Stimulated activated naive CD4-positive, alpha-beta T cell (primary cell): ENCODE measurements at places on chromosomes 4 and X.

- DNase-seq: no peak
Measured at GRCh38 chr4:24644983-24645764, 60.8 kb upstream of the DHX15 start.

GRCh38 chr4:61401771-61402170, 201.6 kb downstream of the ADGRL3 start:
- DNase-seq: no peak

GRCh38 chr4:185672618-185673017, 137.3 kb upstream of the PDLIM3 start:
- DNase-seq: no peak

- no peak for DNase-seq
Measured at GRCh38 chr4:132395561-132395960, 753.5 kb upstream of the PCDH10 start.

DNA sequence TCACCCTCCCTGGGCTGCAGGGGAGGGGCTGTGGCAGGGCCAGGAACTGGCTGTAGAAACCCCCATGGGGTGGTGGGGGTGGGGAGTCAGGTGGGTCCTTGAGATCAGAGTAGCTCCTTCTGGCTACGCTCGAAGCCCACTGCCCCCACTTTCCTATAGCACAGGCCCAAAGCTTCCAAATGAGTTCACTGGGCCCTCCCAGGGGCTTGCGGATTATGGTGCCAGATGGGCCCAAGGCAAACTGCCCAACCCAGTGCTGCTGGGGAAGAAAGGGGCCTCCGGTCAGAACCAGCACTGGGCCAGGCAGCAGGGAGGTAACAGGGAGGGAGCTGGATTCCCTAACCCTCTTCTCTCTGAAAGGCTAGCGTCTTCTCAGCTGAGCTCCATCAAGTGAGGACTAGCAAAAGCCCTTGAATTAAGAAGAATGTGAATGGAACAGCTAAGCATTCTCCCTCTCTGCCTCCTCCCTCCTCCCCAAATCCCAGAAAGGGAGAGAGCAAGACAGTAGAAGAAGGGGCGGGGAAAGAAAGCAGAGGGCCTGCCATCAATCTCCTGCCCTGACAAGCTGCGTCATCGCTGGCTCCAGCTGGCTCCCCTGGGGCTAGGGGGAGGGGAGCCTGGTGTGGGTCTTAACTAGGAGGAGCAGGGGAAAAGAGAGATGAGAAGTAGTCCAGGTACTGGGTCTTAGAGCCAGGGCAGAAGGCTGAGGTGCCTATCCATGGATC, 34.7 kb downstream of the FRMPD3 start:
- no peak for DNase-seq

DNA sequence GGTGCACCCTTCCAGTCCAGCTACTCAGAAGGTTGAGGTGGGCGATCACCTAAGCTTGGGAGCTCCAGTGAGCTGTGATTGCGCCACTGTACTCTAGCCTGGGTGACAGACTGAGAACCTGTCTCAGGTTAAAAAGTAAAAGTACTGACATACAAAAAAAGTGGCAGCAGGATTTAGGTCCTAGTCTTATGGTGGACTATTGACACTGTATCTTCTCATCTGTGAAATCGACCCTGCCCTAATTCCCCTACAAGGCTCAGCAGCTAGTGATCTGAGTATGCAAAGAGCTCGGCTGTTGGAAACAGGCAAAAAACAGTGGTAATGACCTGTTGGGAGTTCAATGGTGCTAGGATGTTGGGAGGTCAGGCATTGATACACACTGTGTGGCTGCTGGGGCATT, 57.0 kb downstream of the LEF1 start:
- no peak for DNase-seq

DNA sequence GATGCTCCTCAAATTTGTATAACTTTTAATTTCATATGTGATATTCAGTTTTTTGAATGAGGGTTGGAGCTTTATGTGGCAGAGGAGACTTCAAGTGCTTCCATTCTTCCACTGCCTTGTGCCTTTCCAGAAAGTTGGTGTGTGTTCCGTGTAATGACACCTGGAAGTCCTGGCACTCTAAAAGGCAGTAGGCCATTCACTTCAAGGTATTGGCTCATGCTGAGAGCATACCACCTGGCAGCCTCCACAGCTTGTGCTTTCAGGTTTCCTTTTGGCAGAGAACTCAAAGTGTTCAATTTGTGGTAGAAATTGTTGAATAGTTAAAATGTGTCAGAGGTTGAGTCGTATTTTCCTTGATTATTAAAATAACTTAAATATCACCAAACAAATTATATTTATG, 49.6 kb downstream of the GRIA2 start:
- DNase-seq: no peak

GRCh38 chrX:13200398-13200797, 119.5 kb downstream of the ATXN3L start:
- no peak for DNase-seq

- no peak for DNase-seq
Measured at GRCh38 chr4:120664851-120665250, 257.7 kb downstream of the PRDM5 start.

DNA sequence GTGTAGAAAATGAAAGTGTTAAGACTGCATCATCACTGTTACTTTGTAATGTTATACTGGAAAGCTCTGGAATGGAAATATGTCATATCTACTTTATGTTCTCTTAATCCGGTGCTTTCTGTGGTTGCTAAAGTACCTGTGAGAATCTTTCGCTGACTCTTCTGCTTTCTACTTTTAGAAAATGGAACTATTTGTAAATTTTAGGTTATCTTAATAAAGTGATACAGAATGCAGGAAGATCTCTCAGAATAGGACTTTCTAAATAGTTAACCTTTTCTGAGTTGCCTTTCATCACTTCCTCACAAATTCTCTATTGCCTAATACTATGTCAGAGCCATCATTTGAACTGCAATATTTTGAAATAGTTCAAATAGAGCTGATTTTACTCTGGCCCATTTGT, 69.3 kb downstream of the BMP2K start:
- DNase-seq: no peak

- DNase-seq: no peak
Measured at GRCh38 chrX:48578661-48579128, 4.4 kb downstream of the RBM3 start.

DNA sequence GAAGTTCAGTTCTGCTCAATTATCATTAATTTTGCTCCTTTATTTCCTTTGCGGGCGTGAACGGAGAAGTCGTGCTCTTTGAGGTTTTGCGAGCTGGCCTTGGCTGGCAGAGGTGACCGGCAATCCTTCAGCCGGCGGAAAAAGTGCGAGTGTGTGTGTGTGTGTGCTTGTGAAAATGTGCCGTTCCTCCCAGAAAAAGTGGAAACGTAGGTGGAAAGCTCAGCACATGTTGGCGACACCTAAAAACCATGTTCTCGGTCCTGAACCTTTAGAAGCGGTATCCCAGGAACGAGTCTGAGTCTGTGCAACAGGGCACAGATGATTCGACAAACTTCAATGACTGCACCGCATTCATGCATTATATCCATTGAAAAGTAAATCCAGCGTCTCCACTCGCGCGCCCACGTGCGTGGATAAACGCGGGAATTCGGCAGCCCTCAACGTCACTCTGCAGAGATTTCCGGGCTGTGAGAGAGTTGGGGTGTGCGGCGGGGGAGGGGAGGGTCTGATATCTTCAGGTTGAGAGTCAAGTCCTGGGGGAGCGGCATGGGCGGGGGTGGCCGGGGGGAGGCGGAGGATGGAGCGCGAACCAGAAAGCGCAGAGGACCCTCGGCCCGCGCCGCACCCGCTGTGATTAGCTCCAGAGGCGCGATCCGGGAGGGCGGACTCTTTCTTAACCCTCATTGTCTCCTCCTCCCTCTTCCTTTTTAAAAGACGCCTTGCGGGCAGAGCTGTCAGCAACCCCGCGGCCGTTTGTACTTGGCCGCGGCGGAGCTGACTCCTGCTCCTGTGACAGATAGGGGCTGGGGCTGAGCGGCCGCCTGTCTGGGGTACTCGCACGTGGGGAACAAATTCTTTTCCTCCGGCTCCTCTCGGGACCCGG, at the start of gene SHISA3:
Gene SHISA3, plus strand, starts transcription at position 737 of the 883 bp plus-strand sequence. CDS start 569 bp downstream, outside the sequence.
- no peak for DNase-seq

GRCh38 chr4:20251031-20251795, 492 bp upstream of the SLIT2 start:
- no peak for DNase-seq

DNA sequence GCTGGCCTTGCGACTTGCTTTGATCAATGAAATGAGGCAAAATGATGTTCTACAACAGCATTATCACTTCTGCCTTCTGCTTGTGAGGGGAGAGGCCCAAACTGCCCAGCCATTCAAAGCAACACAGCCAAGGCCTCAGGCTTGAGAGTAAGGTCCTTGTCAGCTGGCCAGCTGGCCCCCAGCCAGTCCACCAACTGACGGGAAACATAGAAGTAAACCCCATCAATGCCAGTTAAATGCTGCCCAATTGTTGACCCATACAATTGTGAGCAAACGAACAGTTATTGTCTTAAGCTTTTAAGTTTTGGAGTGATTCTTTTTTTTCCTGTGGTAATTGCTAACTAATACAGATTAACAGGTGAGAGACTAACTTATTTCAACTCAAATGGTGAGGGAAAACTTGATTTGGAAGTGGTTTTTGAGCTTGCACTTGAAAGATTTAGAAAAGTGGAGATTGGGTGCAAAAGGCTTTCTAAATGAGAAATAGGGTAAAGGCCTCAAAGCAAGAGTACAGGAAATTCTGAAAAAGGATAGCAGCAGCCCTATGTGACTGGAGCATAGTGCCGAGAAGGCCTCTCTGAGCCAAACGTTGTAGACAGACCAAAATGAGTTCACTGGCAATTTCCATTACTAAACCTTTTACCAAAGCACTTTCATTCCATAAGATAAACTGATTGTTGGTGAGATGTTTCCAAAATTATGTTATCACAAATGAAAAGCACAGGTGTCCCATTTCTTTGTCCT, 66.9 kb downstream of the ARHGEF38 start:
- DNase-seq: no peak

DNA sequence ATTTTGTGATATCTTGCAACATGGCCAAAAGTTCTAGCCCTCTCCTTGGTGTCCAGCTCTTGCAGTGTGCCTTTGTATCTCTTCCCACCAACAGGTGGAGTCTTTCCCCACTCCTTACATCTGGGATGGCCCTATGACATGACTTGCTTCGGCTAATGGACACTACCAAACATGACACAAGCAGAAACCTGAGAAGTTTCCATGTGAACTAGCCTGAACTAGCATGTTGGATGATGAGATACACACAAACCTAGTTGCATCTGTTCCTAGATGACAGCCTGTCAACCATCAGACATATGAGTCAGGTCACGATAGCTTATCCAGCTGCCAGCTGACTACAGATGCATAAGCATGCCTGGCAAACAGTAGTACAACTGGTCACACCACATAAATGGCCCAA, 207.5 kb upstream of the FTHL17 start:
- DNase-seq: no peak

DNA sequence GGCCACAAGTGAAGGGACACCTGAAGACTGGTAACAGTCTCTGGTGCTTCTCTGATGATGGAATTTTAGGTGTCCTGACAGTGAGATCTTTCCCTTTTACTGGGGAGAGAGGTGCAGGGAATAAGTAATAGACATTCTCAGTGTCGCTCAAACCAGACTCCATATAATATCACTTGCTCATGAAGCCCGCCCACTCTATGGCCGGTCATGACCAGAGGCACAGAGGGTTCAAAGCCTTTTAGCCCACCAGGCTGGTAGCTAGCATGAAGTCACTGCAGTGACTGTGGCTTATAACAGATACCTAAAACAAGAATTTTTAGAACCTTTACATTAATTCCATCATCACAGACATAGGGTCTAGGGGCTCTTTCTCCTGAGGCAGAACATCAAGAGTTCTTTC, 2.9 kb downstream of the CD40LG start:
- no peak for DNase-seq

GRCh38 chr4:123405267-123405865, 8.8 kb downstream of the SPRY1 start:
- no peak for DNase-seq

DNA sequence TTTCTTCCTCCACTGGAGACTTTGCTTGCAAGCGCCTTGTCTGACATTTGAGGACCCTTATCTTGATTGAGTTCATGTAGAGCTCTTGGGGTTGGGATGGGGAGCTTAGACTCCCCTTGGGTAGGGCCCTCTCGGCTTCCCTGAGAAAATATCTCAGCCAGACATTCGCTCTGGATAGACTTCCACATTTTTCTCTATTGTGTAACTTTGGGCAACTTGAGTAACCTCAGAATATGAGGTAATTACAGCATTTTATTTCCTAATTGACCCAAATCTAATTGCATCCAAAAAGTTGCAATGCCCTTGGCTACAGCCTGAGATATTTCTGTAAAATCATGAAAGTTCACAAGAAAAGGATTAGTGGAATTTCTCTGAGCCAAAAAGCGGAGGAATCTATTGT, 102.8 kb upstream of the MXRA5 start:
- DNase-seq: no peak

GRCh38 chrX:1493877-1494510, 41.3 kb upstream of the ASMTL start:
- DNase-seq: no peak

- no peak for DNase-seq
Measured at GRCh38 chrX:149205937-149206336, 299.2 kb downstream of the IDS start.

DNA sequence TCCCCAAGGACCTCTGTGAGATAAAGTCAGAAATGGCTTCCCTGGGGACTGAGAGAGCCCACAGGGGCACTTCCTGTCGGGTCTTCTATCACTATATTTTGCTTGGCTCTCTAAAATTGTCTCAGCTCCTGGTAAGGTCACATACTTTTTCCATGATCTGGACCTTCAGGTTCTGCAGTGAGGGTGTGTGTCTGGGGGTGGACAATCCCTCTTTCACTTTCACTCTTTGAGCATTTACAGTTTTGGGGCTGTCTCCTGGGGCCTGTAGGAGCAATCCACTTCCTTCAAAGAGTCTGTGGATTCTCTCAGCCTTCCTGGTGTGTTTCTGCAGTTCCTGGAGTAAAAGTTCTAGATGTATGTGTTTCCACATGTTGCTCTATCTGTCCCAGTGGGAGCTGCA, 335.7 kb downstream of the FSTL5 start:
- DNase-seq: no peak

DNA sequence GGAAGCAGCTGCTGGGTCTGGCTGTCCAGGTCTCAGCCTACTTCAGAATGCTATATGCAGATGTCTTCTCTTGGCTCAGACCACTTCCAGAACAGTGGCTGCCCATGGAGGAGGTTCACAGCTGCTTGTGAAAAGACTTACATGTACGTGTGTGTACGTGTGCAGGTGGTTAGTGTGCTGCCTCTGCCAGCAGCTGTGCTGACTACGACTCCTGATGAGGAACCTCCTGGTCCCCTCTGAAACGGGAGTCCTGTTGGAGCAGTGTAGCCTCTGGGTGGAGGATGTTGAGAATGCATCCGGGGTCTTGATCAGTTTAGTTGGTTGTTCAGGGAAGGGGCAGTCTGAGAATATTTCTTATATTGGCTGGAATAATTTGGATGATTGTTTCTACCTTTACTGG, 155.9 kb upstream of the WDR1 start:
- no peak for DNase-seq

GRCh38 chr4:182644683-182645050, 272.5 kb downstream of the DCTD start:
- no peak for DNase-seq

DNA sequence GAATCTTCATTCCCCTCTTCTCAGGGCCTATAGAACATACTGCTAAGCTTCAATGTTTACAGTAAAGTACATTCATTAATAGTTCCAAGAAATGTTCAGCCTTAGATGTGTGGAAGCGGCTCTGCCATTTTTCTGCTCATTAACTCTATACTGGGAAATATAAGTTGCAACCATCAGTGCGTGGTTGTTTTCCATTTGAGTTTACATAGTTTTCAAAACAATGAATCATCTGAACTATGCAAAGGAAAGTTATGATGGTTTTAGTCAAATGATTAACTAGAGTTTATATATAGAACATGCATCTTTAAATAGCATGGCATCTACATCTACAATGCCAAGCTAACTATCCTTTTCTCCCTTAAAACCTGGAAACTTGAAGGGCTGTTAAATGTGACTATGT, 29.6 kb downstream of the LEF1 start:
- DNase-seq: no peak
